ENCODE measurements at places on chromosomes 2 and 18. TPM values are rescaled to one million over a fixed set of nuclear protein-coding genes. Genes with fewer than 3 reads are reported as not detected.
A peak's percentile ranks its signal among the peaks of the same experiment; 100 is the strongest.

GRCh38 chr18:32060026-32060425 is 31.6 kb upstream of the RNF138 start:
- DNase-seq, result no peak

DNA sequence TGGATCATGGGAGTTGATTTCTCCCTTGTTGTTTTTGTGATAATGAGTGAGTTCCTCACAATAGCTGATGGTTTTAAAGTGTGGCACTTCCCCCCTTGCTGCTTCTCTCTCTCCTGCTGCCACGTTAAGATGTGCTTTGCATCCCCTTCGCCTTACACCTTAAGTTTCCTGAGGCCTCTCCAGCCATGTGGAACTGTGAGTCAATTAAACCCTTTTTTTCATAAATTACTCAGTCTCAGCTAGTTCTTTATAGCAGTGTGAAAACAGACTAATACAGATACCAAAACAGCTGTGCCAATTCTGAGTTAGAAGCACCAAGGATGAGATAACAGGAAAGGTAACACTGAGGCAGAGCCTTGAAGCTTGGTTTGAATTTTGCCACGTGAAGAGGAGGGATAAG is 44.7 kb downstream of the ITSN2 start:
- DNase-seq, result no peak

DNA sequence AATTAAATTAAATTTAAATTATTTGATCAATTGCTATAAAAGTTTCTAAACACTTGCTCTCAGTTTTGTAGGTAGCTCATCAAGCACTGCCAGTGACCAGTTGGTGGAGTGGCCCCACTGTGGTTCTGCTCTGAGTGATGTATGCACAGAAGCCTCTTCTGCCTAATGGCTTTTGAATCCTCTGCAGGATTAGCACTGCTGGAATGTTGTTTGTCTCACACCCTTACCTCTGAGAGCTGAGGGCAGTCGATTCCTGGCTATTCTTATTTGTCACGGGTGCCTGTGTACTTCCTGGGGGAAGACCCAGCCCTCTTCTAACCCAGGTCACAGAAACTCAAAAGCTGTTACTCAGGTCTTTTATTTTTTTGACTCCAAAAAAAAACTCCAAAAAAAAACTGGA is 9.5 kb downstream of the CAPN14 start:
- no peak for DNase-seq

- DNase-seq, result no peak
These were observed 48.6 kb upstream of the ID2 start for GRCh38 chr2:8633186-8633734.

DNA sequence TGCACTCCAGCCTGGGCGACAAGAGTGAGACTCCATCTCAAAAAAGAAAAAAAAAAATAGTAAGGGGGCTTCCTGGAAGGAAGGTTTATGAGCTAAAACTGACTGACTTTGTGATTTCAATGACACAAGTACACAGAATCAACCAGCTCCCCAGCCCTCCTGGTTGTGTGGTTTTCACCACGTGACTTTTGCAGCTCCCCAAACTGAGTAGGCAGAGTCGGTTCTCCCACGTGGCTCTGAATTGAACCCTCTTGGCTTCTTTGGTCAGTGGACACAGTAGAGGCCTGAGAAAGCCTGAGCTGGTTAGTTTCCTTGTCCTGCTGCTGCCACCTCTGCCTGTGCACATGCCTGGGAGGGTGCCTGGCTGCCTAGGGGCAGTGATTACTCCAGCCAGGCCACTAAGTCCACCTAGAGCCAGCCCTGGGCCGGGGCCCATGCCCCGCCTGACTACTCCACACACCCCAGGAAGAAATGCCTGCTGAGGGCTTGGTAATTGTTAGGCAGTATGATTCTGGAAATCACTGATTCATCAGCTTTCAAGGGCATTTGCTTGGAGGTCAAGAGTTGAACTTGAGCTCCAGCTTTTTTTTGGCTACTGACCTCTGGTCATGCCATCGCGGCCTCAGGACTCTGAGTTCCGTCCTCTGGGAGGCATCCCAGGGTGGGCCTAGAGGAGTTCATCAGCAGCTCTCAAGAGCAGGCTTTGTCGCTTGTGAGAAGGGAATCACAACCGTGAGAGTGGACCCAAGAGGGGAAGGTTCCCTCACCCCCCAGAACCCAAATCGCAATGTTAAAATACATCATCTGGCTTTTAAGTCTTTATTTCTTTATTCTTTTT is 431.9 kb upstream of the HS6ST1 start:
- DNase-seq, result no peak

- DNase-seq, result peak; percentile 18
These were observed 66.9 kb downstream of the CDH20 start for GRCh38 chr18:61400016-61400635.

GRCh38 chr2:65922030-65922429 is 489.6 kb upstream of the SPRED2 start:
- no peak for DNase-seq

- no peak for DNase-seq
These were observed 18.2 kb upstream of the DUSP2 start for GRCh38 chr2:96163415-96163767.

DNA sequence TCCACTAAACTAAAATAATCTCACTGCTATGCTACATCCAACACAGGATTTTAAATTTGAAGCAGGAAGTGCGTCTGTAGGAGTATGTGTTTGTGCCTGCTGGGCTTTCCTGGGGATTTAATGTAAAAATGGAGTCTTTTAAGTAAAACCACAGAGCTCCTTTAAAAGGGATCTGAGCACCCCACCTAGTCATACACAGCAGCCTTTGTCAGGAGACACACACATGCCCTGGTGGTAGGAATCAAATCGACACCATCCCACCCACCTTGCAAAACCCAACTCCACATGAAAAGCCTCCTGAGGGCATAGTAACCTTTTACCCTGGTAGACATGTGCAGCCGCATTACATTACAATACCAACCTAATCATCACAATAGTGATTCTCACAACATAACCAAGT is 29.1 kb downstream of the UXS1 start:
- DNase-seq, result no peak

DNA sequence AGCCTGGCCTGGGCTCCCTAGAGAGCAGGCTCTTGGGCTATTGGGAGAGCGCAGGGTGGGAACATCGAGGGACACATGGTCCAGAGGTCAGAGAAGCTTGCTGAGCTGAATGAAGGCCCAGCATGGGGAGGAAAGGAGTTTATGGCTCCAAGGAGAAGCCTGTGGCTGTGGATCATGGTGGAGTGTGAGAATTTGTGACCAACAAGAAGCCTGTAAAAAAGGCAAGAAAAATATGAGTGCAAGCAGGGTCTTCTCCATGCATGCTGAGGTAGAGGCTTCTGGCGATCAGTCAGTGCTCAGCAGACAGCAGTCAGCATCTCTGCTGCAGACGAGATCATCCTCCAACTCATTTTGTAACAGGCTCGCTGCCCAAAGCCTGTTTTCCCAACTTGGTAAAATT is 1.3 kb upstream of the SCYGR3 start:
- no peak for DNase-seq

DNA sequence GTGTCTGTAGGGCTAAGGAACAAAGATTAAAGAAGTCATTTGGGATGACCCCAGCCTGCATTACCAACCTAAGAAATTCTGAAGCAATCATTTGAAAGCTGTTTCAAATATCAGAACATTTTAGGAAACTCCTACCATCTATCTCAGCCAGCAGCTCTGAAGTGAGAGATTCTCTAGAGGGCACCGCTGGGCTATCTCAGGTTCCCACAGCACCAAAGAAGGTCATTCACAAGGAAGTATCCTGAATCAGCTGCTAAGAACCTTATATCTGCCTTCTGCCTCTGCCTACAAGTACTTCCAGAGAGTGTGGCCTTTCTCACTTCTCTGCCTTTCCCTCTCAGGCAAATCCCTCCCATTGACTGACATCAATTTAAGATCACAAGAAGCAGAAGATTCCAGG is 13.4 kb upstream of the EVA1A start:
- no peak for DNase-seq

DNA sequence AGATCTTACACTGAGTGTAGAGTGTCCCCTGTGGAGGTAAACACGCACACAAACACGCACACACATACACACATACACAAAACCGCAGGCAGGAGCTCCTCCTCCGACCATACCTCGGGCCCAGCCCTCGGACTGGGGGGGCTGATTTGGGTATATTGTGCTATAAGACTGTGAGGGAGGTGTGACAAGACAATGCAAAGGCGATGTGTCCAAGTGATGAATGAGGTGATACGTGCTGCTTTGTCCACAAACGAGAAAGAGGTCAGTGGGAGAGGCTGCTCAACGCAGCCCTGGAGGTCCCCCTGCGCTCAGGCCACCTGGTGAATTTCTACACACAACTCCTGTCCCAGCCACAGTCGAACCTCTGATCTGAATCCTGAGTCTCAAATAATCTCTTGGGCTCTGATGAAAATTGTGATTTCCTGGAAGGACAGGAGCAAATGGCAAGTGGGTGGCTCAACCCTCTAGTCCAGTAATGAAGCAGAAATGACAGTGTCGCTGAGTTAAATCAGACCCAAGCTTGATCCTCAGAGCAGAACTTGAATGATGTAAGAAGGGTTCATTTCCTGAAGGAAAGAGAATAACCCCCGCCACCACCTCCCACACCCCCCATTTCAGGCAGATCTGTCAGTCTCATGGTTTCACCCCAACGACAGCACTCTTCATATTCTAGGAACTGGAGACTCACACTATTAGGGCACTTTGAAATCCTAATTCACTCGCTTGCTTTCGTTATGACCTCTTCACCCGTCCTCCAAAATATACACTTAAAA is 48.9 kb upstream of the ASXL2 start:
- no peak for DNase-seq

DNA sequence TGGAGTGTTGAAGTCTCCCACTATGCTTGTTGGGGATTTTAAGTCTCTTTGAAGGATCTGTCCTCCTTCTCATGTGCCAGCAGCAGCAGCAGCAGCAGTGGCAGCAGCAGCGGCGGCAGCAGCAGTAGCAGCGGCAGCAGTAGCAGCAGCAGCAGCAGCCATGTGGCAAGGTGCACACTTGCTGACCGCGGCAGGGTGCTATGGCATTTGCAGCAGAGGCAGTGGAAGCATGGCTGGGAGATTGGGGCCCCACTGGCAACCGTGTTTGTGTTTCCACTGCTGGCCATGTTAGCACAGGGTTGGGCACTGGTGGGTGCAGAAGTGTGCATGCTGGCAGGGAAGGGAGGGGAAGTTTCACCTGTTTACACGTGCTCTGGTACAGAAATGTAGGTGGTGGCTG is 280.1 kb downstream of the NUP35 start:
- no peak for DNase-seq

- no peak for DNase-seq
These were observed 70.3 kb upstream of the NOSTRIN start for GRCh38 chr2:168732100-168732499.

- peak; percentile 38 for DNase-seq
These were observed 165.1 kb upstream of the NDUFV2 start for GRCh38 chr18:8937160-8938094.

DNA sequence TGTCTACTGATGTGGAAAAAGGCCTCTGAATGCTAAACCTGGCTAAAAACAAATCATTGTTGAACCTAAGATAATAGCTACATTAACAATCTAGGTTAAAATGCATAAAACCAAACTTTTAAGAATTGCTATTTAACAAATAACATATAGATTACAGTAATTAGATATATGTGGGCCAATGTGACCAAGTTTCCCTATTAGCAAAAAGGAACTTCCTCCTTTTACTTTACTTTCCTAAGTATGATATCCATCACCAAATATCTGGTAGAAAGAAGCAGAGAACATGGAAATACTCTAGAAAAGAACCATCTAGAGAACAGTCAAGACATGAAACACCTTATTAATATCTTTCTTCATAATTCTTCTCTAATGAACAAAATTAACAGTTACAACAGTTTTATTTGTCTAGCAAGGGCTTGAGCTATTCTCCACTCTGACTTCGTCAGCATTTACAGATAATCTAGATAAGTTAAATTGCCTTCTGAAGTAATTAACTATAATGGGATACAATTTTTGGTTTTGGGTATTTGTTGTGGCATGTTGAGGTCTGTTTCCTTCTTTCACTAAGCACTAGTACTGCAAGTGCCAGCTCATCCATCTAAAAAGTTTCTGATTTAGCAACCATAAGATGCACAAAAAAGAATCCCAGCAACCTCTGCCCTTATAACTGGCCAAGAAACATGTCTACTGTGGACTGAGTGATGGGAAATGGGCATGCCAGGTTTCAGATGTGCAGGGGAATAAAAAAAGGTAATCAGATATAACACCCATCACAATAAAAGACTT is 53.3 kb downstream of the MEMO1 start:
- no peak for DNase-seq

The GBX2 gene
- 0.16 TPM for polyA plus RNA-seq

The SLC11A1 gene
- polyA plus RNA-seq, result 1.3 TPM

The UGT1A10 gene
- not detected for polyA plus RNA-seq

The REG3G gene
- polyA plus RNA-seq, result not detected

The LTBP1 gene
- polyA plus RNA-seq, result 66.8 TPM

The SYT4 gene
- 0.16 TPM for polyA plus RNA-seq

The CHCHD5 gene
- 19.0 TPM for polyA plus RNA-seq

The APOB gene
- polyA plus RNA-seq, result 0.04 TPM

The CYRIA gene
- polyA plus RNA-seq, result 7.4 TPM

The MROH2A gene
- polyA plus RNA-seq, result not detected

Data from muscle of back (tissue), 13 donors.